Testis (tissue), 5 donors: ENCODE measurements at places on chromosomes 1 and 21.

- no peak for DNase-seq
These were observed 299.2 kb upstream of the NR5A2 start for GRCh38 chr1:199728345-199728744.

DNA sequence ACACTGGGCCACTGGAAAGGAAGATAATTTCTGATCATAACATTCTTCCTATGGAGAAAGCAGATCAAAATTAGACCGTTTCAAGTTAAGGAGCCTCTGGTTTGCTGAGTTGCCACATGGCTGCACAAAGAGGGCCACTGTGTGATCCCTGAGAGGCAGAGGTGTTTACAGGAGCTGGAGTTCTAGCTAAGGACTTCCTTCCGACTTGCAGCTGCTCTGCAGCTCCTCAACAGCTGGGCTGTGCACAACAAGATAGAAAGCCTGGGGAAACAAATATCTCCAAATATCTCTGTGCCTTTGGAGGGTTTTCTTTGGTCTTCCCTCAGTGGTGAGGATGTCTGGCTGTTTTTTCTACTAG is 26.8 kb downstream of the GADD45A start:
- DNase-seq, result no peak

- DNase-seq, result no peak
These were observed 25.9 kb downstream of the RUNX3 start for GRCh38 chr1:24903955-24904730.

DNA sequence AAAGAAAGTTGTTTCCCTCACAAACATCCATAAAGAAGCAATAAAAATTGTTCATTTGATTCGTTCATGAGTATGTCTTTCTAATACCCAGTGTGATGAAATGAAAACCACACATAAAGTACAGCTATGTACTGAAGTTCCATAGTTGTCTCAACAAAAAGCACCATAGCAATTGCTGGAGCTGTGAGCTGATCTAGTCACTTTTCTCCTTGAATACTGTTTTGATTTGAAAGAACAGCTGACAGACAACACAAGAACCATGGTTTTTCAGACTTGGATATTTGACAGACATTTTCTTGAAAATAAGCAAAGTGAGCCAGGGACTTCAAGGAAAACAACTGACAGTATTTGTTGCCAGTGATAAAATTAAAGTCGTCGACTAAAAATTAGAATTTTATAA is 237.1 kb upstream of the PLD5 start:
- no peak for DNase-seq
